ENCODE measurements at places on chromosomes 16 and 17. TPM values are rescaled to one million over a fixed set of nuclear protein-coding genes. Genes with fewer than 3 reads are reported as not detected.

Gene HS3ST2
- polyA plus RNA-seq = 0.25 TPM

Gene SOST
- polyA plus RNA-seq = 50.0 TPM

Gene USH1G
- 0.81 TPM for polyA plus RNA-seq

Gene IQCK
- 45.5 TPM for polyA plus RNA-seq

Gene ZNF469
- 1.8 TPM for polyA plus RNA-seq

Gene TOX3
- polyA plus RNA-seq = 33.2 TPM

Gene KREMEN2
- 2.7 TPM for polyA plus RNA-seq

Gene KRT33A
- not detected for polyA plus RNA-seq

DNA sequence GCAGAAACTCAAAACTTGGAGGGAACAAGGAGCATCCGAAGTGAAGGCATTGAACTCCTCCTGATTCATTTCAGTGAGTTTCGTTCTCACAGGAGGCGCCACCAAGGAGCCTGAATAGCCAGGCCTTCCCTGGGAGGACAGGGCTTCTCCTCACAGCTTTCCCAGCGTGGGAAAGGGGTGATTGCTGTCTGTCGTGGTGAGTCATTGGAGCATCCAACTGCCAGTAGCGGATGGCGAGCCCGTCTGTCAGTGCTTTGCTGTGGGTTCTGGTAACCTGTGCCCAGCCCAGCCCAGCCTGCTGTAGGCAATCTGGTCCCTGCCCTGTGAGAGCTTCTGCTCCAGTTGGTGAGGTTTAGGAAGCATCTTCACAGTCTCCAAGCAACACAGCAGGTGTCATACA is 28.3 kb downstream of the PLCD3 start:
- DNase-seq = no peak

- no peak for DNase-seq
These were observed 3.7 kb downstream of the METTL16 start for GRCh38 chr17:2508035-2508434.

GRCh38 chr16:87063543-87063942 is 253.6 kb downstream of the C16orf95 start:
- no peak for DNase-seq

DNA sequence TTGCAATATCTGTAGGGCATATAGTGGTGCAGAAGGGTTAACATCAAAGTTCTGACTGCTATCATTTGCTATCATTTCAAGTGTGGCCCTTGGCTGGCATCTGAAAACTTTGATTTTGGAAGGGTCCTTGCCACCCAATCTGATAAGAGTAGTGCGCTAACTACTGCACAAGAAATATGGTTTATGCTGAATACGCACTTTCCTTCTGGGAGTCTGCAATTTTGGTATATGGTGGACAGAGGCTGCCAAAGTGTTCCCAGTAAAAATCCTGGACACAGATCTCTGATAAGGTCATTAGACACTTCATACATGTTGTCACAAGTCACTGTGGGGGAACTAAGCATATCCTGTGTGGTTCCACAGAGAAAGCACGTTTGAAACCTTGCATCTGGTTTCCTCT is 461.6 kb upstream of the CDH11 start:
- no peak for DNase-seq

- no peak for DNase-seq
These were observed 433.7 kb upstream of the RBFOX1 start for GRCh38 chr16:6898896-6899295.

DNA sequence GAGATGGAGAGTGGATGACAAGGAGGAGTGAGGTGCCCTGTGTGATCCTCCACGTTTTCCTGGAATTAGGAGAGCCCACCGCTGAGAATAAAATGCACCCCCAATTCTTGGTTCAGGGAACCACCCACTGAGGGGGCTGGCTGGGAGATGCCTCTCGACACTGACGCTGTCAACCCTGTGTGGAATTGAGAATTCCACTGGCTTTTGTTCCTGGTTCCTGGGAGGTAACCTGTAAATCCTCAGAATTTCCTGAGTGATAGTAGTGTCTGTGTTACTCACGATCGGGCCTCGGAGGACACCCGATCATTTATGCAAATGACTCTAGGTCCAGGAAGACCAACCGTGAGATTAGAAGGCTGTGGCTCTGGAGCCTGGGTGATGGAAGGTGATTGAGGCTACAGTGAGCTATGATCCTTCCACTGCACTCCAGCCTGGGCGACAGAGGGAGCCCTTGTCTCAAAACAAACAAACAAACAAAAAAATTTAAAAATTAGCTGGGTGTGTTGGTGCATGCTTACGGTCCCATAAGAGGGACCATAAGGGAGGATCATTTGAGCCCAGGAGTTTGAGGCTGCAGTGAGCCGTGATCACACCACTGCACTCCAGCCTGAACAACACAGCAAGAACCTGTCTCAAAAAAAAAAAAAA is 11.7 kb upstream of the PRPSAP1 start:
- no peak for DNase-seq

DNA sequence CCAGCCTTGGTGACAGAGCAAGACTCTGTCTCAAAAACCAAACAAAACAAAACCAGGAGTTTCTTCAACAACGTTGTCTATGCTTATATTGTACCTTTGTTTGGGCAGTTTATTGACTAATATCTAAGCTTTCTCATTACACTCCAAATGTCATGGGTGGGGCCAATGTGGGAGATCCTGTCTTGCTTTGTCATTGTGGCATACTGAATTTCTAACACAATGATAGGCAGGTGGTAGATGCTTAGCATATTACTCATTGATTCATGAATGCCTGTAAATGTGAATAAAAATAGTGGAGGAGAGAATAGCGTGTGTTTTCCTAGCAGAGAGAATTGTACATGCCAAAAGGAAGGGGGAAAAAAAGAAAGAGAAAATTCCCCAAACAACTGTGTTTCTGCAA is 802.5 kb upstream of the EEF2KMT start:
- no peak for DNase-seq

- no peak for DNase-seq
These were observed 156.4 kb downstream of the CMIP start for GRCh38 chr16:81601008-81601428.

- no peak for DNase-seq
These were observed 2.1 kb downstream of the MGAT5B start for GRCh38 chr17:76870377-76870714.

DNA sequence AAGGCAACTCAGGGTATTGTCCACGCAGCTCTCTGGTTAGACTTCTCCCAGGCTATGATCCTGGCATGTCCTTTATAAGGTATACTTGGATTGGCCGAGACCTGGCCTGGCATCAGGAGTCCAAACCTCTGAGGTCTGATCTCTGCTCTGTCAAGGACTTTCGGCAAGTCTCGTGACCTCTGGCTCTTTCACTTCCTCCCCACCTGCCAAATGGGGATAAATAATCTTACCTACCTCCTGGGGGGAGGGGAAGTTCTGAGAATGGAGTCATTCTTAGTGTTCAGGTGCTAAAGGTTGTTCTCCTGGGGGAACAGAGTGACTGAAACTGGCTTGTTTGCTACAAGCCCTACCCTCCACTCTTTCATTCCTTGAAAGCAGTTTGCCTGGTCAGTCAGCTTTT is 7.6 kb downstream of the ATXN1L start:
- no peak for DNase-seq

GRCh38 chr16:48426244-48427141 is 41.3 kb upstream of the SIAH1 start:
- DNase-seq = no peak

DNA sequence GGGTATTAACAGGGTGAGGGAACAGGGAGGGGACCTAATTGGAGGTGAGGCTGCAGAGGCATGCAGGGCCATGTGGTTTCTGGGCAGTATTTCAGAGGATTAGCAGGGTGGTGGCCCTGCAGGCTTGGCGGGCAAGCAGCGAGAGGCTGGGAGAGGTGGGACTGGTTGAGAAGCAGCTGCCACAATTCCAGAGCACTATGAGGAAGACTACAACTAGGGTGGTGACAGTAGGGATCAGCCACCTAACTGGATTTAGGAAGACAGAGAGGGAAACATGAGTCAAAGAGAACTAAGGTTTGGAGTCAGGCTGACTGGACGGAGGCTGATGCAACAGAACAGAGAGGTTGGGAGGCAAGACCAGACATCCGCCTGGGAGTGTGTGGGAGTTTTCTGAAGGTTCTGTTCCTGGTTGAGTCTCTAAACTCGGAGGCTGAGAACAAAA is 12.3 kb downstream of the ALOXE3 start:
- no peak for DNase-seq

- no peak for DNase-seq
These were observed 6.3 kb downstream of the TBC1D16 start for GRCh38 chr17:80029258-80029974.

- no peak for DNase-seq
These were observed 4.5 kb upstream of the SLC4A1 start for GRCh38 chr17:44272321-44272951.

GRCh38 chr16:53881371-53881770 is 177.4 kb downstream of the FTO start:
- no peak for DNase-seq

GRCh38 chr17:57666201-57666870 is 78.8 kb downstream of the CCDC182 start:
- no peak for DNase-seq

GRCh38 chr17:57453841-57454425 is 197.6 kb downstream of the MSI2 start:
- no peak for DNase-seq

GRCh38 chr16:13300066-13300840 is 398.9 kb downstream of the SHISA9 start:
- DNase-seq = no peak

- no peak for DNase-seq
These were observed 189.7 kb downstream of the ZNF18 start for GRCh38 chr17:11807606-11808005.
